Activated T-helper 17 cell treated with anti-CD3 and anti-CD28 coated beads, Interleukin-2, amount 50 U/mL, for 72 hours (primary cell): ENCODE measurements at places on chromosomes 3 and 15.

- ATAC-seq, result no peak
Observed at GRCh38 chr15:68674975-68675374, 96.2 kb downstream of the CORO2B start.

GRCh38 chr15:57084192-57084591, 165.7 kb downstream of the TCF12 start:
- ATAC-seq, result no peak

- no peak for ATAC-seq
Observed at GRCh38 chr3:180516368-180516767, 85.6 kb upstream of the TTC14 start.

GRCh38 chr3:168260859-168261258, 165.1 kb upstream of the GOLIM4 start:
- ATAC-seq, result no peak

- ATAC-seq, result no peak
Observed at GRCh38 chr3:113536627-113537101, 4.3 kb downstream of the SIDT1 start.

GRCh38 chr3:133675631-133676335, 14.0 kb upstream of the TOPBP1 start:
- ATAC-seq, result no peak

- ATAC-seq, result no peak
Observed at GRCh38 chr3:134901461-134901860, 106.4 kb downstream of the EPHB1 start.

DNA sequence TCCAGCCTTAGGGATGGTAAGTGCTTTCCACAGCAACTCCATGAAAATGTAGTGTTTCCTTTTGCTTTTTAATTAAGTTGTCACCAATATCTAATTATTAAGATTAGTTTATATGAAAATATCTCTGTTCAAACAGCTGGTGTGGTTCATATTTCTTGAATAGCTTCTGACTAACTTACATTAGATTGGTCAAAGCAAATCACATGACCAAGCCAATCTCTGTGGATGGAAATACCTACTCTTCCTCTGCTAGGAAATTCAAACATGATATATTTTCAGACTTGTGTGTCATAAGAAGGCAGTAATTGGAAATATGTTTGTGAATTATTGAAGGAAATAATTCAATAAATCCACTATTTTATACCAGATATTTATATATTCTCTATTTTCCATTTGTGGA, 54.6 kb upstream of the CADM2 start:
- ATAC-seq, result no peak

DNA sequence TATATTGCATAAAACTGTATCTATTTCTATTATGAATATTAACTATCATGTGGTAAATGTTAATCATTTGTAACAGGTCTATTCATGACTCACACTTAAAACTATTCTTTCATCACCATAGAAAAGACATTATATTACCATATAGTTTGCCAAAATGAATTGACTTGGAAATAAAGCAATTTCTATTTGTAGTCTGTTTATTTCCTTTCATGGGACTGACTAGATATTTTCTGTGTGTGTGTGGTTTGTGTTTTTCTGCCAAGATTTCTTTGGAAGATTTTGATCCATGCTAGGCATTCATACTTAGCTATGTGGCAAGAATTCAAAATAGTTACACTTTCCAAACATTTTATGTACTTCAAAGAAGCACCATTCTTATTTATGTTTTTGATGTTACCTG, 522.5 kb upstream of the AGTR1 start:
- no peak for ATAC-seq

DNA sequence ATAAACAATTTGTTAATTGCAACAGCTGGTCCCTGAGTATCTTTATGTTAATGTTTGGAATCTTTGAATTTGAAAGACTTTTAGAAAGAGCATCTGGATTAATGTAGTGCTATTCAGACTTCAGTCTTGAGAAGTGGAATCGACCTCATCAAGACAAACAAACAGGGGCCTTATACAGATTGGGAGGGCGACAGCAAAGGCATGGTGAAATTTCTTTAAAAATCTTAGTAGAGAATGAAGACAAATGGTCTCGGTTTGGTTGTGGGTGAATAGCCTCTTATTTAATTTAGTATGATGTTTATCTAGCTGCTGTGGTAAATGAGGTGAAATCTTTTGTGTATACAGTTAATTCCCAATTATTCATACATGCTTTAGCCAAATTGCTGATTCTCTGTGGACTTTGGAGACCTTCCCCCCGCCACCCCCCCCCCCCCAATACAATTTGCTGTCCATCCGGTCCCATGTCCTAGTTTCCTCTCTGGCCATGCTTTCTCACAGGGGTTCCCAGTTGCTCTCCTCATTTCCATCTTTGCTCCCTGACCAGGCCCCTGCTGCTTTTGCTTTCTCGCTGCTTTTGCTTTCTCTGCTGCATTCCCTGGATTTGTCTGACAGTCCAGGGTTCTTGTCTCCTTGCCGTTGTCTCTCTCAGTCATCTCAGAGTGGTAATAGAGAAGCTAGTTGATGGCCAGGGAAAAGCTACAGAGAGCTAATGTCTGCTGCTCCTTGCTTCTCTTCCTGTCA, 135.3 kb downstream of the FNDC3B start:
- no peak for ATAC-seq

DNA sequence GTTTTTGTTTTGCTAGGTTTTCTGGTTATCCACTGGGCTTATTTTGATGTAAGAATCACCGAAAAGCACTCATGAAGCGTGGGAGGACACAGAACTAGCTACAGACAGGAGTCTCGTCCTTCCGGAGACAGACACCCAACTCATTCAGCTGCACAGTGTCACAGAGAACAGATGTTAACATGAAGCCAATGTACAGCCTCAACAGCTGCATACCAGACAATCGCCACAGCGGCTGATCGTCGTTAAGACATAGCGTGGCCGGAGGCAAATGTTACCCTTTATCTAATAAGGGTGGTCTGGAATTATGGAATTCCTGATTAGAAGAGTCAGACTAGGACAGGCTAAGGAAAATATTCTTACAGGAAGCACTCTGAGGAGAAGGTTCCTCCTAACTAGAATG, 1.1 kb upstream of the PYGO1 start:
- ATAC-seq, result no peak

- ATAC-seq, result no peak
Observed at GRCh38 chr3:117572786-117573185, 863.2 kb downstream of the TUSC7 start.

- no peak for ATAC-seq
Observed at GRCh38 chr3:50138266-50139200, 16.6 kb upstream of the SEMA3F start.

GRCh38 chr15:78263907-78264303, 457 bp upstream of the DNAJA4 start:
- no peak for ATAC-seq
